Dermis lymphatic vessel endothelial cell (primary cell): ENCODE measurements at places on chromosomes 2 and 18. TPM values are rescaled to one million over a fixed set of nuclear protein-coding genes. Genes with fewer than 3 reads are reported as not detected.

Gene RTKN
- 17.7 and 20.2 TPM in 2 replicates for total RNA-seq

Gene FANCL
- 13.3 and 18.6 TPM in 2 replicates for total RNA-seq

Gene MDH1B
- 0.11 and 0.17 TPM in 2 replicates for total RNA-seq

Gene CAPN14
- total RNA-seq, result under 0.01 and 0.09 TPM in 2 replicates

Gene ATRAID
- total RNA-seq, result 107 and 121 TPM in 2 replicates

Gene ICA1L
- 0.98 and 2.2 TPM in 2 replicates for total RNA-seq

Gene AGXT
- total RNA-seq, result not detected in 2 replicates

Gene ARHGAP25
- 11.2 and 15.0 TPM in 2 replicates for total RNA-seq

Gene C2orf81
- under 0.01 TPM in 1 of 2 replicates, not detected in the other for total RNA-seq

Gene SCYGR1
- not detected in 2 replicates for total RNA-seq

Gene RUFY4
- total RNA-seq, result not detected in 2 replicates

Gene SPATA3
- not detected in 2 replicates for total RNA-seq

Gene LIMS3
- total RNA-seq, result 17.3 and 31.3 TPM in 2 replicates

Gene DLX2
- under 0.01 TPM in 1 of 2 replicates, not detected in the other for total RNA-seq

Gene ASTL
- not detected in 2 replicates for total RNA-seq

Gene SERPINB11
- total RNA-seq, result not detected in 2 replicates

Gene LONRF2
- under 0.01 TPM in 2 replicates for total RNA-seq

Gene INHBB
- total RNA-seq, result 32.1 and 32.7 TPM in 2 replicates

Gene POTEC
- total RNA-seq, result not detected in 2 replicates
